Breast epithelium (tissue), 4 donors: ENCODE measurements at places on chromosomes 3 and 15. TPM values are rescaled to one million over a fixed set of nuclear protein-coding genes. Genes with fewer than 3 reads are reported as not detected.

The TMEM40 gene
- total RNA-seq = 1.8 TPM

The PIK3CB gene
- 30.5 TPM for total RNA-seq

GRCh38 chr15:66188464-66188863 lies 65.1 kb downstream of the MEGF11 start:
- no peaks in the 10 kb centered on the region for H3K27me3 ChIP-seq
- H3K27ac ChIP-seq = no peak overlapping the region
- no peak for DNase-seq
- H3K4me1 ChIP-seq = no peaks in the 10 kb centered on the region
- no peak overlapping the region for H3K4me3 ChIP-seq

DNA sequence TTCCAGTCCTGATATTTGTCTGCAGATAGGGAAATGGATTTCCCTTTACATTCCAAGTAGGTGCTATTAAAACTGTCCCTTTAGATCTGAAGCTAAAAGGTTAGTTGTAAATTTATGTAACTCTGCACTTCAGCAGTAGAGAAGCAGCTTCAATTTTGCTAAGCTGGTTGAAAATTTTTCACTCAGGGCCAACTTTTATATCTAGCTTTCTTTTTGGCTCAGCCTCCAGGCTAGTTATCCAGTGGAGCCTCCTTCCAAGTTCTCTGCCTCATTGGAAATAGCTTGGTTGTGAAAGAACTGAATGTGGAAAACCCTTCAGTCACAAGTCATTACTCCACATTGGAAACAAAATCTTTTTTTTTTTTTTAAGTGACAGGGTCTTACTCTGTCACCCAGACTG lies 8.2 kb upstream of the ZNF660 start:
- H3K27ac ChIP-seq = no peak overlapping the region
- no peaks in the 10 kb centered on the region for H3K4me1 ChIP-seq
- DNase-seq = no peak
- no peaks in the 10 kb centered on the region for H3K27me3 ChIP-seq

- H3K36me3 ChIP-seq = no peaks in the 10 kb centered on the region
- no peak for DNase-seq
- H3K4me3 ChIP-seq = no peak overlapping the region
- no peak overlapping the region for H3K27ac ChIP-seq
- H3K27me3 ChIP-seq = no peaks in the 10 kb centered on the region
Measured at GRCh38 chr3:195774917-195775316, 36.8 kb downstream of the MUC4 start.

DNA sequence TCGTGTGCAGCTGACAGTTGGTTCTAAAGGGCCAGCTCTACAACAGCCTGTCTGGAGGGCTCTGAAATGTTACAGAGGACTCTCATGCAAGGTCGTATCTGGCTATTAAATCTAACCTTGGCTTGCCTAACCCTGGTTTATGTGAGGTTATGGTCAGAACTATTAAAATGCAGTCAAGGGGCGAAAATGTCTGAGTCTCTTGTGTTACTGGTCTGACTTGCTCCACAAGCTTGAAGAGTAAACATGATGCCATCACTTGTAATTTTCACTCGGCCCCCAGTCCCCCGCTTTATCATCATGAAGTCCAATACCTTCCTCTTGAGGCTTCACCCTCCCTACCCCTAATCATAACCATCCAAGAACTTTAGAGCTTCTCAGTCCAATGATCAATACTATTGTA lies 9.4 kb downstream of the ENTPD3 start:
- no peak overlapping the region for H3K27ac ChIP-seq
- H3K4me1 ChIP-seq = no peaks in the 10 kb centered on the region
- H3K27me3 ChIP-seq = no peaks in the 10 kb centered on the region
- no peak for DNase-seq
